ENCODE measurements at places on chromosomes 5 and 9.

DNA sequence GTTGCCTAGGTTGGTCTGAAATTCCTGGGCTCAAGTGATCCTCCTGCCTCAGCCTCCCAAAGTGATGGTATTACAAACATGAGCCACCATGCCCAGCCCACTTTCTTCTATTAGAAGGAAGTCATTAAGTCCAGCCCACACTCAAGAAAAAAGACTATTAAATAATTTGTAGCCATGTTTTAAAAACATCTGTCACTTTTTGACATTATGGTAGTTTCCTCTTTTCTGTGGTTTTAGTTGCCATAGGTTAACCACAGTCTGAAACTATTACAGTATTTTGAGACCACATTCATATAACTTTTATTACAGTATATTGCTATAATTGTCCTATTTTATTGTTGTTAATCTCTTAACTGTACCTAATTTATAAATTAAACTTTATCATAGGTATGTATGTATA lies 31.9 kb upstream of the C5orf24 start:
- DNase-seq, result no peak

DNA sequence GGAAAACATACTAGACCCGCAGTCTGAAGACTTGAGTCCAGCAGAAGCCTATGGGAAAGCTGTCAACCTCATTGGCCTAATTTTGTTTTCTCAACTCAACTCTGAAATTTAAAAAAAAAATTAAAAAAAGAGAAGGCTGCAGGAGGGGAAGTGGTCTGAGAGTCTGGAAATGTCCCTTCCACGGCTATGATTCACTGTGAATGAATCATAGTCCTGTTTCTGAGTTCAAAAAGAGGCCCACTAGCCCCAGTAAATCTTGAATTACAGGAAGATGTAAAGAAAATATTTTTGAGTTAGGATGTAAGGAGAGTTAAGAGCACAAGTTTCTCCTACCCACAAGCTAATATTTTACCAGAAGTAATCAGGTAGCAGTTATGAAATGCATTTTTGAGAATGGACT lies 565.5 kb upstream of the DMAC1 start:
- DNase-seq, result no peak

DNA sequence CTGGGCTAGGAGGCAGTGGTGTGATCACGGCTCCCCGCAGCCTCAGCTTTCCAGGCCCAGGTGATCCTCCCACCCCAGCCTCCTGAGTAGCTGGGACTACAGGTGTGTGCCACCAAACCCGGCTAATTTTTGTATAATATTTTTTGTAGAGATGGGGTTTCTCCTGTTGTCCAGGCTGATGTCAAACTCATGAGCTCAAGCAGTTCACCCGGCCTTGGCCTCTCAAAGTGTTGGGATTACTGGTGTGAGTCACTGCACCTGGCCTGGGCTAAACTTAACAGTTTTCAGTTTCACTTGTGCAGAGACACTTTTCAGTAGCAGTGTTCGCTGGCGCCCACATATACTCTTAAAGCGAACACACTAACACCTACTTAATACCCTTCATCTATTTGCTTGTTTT lies 205.6 kb upstream of the ZNF608 start:
- DNase-seq, result no peak

- no peak for DNase-seq
Observed at GRCh38 chr5:124736082-124736804, 10.2 kb downstream of the ZNF608 start.

DNA sequence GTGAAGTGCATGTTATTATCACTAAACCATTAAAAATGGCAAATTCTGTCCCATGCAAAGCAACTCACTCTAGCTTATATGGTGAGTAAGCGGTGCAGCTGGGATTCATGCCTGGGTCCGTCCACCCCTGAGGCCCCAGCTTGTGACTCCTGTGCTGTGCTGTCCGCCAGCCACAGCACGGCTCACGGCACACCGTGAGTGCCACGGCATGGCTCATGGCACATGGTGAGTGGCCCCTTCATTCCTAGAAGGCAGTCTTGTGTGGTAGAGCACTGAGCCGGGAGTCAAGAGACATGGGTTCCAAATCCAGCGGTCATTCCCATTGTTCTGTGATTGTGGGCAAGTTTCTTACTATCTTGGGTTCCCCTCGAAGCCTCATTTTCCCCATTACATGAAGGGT lies 18.8 kb downstream of the RGS3 start:
- DNase-seq, result no peak

GRCh38 chr5:173228639-173229381 lies 6.2 kb downstream of the NKX2-5 start:
- no peak for DNase-seq

DNA sequence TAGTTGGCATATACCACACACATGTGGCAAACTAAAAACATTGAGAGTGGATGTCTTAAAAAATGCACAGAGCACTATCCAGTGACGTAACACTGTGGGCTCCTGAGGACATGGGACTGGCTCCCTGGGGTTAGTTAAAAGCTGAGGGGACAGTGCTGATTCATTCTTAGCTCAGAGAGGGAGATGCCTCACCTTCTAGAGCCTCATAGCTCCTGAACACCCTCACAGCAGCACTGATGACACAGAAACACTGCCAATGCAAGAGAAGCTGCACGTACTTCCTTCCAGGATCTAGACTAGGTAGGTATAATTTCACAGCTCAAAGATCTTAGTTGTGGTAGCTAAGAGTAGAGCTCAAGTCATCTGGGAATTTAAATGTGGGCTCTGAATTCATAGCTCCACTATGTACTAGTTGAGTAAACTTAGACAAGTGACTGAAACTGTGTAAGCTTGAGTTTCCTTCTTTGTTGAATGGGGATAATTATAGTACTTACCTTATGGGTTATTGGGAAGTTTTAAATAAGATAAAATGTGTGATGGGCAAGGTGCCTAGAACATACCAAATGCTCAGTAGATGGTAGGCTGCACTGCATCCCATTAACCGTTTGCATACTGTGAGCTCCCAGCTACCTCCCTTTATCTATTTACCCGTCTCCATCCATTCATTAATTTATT lies 279.9 kb downstream of the ASTN2 start:
- no peak for DNase-seq

DNA sequence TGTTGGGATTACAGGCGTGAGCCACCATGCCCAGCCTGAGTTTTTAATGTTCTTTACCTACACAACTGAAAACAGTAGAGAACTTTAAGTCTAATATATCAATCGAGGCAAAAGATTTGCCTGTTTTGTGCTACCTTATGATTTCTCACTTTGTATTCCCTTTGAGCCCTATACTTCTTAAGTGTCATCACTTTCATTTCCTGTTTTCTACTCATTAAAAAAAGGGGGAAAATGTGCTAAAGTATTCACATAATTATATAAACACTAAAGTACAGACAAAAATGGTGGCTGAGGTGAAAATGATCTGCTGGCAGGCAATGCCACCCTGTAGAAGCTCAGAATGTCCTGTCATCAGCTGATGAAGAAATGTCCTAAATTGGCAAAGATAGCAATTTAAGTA lies 23.6 kb downstream of the ATG10 start:
- DNase-seq, result no peak

DNA sequence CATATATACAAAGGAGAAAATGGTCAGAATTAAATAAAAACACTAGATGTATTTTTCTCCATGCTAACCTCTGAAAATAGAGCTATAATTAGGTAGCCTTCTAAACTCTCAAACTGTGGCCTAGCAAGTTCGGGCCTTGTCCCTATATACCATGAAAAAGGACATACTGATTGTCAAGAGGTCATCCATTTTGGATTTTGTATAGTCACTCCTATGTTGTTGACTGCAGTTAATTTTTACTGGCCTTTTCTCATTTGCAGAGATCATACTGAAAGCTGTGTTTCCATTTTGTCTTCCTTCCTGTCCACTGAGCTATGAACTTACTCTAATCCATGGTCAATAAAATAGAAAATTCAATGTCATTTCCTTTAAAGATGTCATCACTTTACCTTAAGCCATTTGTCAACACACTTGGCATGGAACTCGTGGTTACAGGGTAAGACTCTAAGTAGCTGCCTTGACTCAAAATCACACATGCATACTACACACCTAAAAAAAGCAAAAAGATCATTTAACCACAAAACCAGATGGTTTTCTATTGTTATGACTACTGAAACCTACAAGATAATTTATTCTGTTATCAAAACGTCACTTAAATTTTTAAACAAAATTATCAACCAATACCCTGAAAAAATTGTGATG lies 58.0 kb downstream of the RNF38 start:
- no peak for DNase-seq

DNA sequence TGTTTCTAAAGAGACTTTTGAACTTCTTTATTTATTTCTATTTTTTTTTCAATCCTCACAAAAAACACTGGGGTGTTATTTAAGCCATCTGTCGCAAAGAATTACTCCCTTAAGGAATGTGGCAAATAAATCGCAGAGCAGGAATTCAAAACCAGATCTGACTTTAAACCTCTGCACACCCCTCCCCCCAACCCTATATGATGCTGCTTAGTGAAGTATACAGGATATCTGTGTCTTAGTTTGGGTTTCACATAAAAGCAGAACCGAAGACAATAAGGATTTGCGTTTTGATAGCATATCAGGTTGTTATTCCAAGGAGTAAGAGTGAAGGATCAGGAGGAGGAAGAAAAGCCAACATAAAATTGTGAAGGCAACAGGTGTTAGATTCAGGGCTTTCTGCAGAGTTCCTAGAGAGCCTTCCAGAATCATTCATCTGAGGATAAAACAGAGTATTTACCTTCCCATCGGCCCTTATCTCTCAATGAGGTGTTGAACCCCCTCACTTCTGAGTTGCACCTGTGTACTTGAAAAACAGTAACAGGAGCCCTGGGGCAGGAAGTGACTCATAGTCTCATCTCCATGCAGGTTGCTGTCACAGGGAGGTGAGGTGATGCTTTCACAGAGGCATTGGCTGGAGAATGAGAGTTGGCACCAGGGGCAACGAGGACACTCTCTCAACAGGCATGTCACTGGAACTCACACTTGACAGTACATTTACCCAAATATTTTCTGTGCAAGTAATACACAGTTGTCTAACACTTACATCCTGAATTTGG lies 33.5 kb upstream of the DMRT3 start:
- no peak for DNase-seq

DNA sequence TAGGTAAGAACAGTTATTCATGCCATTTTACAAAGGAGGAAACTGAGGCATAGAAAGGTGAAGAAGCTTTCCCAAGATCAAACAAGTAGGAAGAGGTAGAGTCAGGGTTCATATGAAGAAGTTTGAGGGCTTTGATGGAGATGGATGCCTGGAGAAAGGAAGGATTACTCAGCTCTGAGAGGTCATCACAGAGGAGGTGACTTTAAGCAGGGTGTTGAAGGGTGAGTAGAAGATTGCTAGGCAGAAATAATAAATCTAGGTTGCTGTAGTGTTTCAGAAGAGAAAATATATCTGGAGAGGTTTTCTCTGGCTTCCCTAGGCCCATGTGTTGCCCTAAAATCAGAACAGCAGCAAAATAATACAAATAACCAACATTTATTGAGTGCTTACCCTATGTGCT lies 196.3 kb downstream of the PALM2AKAP2 start:
- DNase-seq, result no peak

- DNase-seq, result no peak
Observed at GRCh38 chr5:78523314-78524193, 125.0 kb downstream of the LHFPL2 start.

DNA sequence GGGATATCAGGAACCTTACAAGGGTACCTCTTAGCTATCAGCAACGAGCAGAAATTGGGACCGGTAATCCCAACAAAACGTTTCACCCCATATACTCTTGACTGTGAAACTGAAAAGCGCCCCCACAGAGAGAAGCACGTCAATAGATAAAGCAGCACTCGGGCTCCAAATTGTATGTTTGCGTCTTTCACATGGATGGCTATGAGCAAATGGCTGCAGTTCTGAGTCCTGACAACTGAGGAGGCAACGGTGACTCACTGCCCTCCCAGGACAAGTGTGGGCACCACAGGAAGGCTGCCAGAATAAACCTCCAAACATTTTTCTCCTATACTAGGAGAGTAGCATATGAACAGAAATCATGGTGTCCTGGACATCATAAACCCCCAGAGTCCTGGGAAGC lies 36.6 kb downstream of the SEMA4D start:
- no peak for DNase-seq

DNA sequence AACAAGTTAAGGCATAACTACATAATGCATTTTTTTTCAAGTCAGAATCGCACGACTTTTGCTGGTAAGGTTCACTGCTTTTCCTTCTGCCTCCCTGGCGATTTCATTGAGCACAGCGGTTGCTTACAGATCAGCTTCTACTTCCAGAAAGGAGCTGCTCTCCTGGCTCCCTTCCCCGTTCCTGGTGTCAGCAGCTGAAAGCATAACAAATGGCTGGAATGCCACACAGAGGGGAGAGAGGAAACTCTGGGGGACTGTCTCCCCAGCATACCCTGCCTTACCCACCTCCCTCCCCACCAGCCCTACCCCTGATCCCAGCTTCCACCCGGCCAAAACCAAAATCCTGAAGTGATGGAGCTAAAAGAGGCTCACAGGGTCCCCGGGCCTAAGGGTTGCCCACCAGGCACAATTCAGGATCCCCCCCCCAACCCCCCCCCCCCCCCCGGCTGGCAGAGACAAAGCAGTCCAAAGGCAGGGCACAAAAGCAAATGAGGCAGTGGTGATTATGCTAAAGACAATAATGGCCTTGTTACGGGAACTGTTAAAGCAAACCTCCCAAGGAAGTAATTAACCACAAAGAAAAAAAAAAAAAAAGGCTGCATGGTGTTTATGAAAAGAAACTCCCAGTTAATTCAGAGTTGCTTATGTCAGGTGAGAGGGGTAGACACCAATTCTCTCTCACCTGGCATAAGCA lies 126.1 kb upstream of the WWC1 start:
- DNase-seq, result no peak

- no peak for DNase-seq
Observed at GRCh38 chr9:97505845-97506244, 4.4 kb downstream of the TMOD1 start.

GRCh38 chr5:171317230-171317629 lies 8.2 kb downstream of the TLX3 start:
- DNase-seq, result no peak

GRCh38 chr9:115880221-115880885 lies 273.2 kb upstream of the PAPPA start:
- DNase-seq, result no peak

- no peak for DNase-seq
Observed at GRCh38 chr9:10443868-10444204, 169.0 kb downstream of the PTPRD start.

DNA sequence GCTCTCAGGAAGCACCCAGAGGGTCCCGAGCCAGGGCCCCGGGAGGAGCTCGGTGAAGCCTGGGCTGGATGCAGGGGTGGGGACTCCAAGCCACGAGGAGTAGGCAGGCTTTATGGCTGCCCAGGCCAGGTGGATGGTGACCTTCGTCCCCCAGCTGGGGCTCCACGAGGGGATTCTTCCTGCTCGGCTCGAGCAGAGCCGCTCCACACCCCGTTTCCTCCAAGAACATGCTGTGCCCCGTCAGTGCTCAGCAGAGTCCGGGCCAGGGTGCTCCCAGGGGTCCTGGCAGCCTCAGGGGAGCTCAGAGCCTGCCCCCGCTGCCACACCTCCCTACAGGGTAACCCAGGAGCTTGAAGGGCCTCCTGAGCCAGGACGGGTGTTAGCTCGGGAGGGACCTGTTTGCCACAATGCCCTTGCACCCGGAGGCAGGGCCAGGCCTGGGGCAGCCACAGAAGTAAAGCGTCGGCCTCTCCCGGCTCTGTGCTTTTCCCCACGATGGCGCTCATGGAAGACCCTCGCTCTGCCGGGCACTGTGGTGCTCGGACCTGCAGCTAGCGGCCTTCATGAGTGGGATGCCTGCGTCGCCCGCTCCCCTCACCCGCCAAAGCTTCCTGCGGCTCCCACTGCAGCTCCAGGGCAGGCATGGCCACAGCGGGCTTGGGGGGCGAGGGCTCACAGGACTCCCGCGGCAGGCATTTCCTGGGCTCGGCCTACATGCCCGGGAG lies 86.8 kb downstream of the KCNT1 start:
- DNase-seq, result no peak

- DNase-seq, result no peak
Observed at GRCh38 chr5:43148417-43148816, 27.7 kb downstream of the ZNF131 start.

Data from stimulated activated CD4-positive, alpha-beta T cell treated with anti-CD3 and anti-CD28 coated beads, Interleukin-1b, Interleukin-23, amount 100 ng/mL, for 1 hour (primary cell).